ENCODE measurements at places on chromosomes 1 and 21.

DNA sequence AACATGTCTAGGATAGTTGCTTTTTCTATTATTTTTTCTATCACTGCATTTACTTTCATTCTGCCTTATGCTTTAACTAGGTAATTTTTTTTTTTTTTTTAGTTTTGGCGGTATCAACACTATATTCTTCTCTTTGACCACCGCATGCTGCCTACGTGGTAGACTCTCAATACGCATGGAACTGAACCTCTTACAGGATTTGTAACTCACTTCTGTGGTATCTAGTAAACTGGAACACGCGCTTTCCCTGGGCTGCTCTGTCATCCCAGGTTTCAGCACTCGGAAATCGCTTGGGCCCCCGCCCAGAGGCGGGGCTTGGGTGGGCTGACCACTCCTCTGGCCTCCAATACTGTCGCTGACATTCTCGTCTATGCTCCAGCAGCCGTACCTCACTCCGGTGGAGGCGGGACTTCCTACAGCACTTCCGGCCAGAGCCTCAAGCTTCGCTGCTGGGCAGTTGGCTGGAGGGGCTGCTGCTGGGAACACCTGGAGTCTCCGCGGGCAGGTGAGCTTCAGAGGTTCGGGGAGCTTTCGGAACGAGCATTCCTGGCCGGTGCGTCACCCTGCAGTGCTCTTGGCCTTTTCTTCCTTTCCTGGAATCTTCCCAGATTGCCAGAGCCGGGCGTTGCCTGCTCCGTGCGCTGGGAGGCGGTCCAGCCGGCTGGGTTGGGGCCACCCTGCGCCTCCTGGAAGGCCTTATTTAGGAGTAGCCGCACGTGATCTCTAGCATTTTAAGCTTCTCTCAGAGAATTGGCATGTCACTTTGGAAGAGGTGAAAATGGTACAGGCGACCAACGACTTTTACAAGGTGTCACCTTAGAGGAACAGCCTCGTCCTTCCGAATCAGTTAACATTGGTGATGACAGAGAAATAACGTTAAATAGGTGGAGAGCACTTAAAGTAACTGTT lies at the start of gene TBCE:
TSS of gene TBCE (plus strand) at position 428 of the 909 bp plus-strand sequence. CDS start 12,623 bp downstream, outside the sequence.
- DNase-seq = peak; percentile 91

GRCh38 chr1:19762175-19762779 lies 37.4 kb downstream of the TMCO4 start:
- DNase-seq = no peak

GRCh38 chr1:64203420-64203819 lies at the start of gene UBE2U:
Gene UBE2U, plus strand, starts transcription at chr1:64203623. Its CDS starts 428 bp downstream, at chr1:64204051.
- DNase-seq = no peak

- no peak for DNase-seq
Observed at GRCh38 chr1:33336580-33336979, 15.7 kb upstream of the A3GALT2 start.

DNA sequence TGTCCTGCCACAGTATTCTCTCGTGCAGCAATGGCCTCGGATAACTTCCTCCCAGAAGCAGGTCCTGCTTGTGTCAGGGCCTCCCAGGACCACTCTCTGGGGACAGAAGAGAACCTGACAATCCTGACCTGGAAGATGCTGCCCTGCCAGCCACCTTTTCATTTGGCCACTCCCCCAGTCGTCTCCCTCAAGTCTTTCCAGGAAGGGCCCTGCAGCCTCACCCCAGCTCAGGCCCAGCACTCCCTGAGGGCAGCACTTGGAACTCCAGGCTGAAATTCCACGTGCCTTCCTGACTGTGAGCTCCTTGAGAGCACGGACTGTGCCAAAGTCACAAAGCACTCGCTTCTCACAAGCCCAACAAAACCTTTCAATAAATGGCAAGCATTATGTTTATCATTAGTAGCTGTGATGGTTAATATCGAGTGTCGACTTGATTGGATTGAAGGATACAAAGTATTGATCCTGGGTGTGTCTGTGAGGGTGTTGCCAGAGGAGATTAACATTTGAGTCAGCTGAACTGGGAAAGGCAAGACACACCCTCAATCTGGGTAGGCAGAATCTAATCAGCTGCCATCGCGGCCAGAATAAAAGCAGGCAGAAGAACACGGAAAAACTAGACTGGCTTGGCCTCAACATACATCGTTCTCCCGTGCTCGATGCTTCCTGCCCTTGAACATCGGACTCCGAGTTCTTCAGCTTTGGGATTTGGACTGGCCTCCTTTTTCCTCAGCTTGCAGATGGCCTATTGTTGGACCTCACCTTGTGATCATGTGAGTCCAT lies 2.3 kb upstream of the CLEC20A start:
- DNase-seq = no peak

GRCh38 chr1:247177755-247178154 lies 5.9 kb upstream of the ZNF124 start:
- DNase-seq = no peak

GRCh38 chr21:28821276-28822122 lies 171.2 kb downstream of the LTN1 start:
- DNase-seq = no peak

GRCh38 chr1:89922911-89923310 lies 72.0 kb upstream of the ZNF326 start:
- DNase-seq = no peak

DNA sequence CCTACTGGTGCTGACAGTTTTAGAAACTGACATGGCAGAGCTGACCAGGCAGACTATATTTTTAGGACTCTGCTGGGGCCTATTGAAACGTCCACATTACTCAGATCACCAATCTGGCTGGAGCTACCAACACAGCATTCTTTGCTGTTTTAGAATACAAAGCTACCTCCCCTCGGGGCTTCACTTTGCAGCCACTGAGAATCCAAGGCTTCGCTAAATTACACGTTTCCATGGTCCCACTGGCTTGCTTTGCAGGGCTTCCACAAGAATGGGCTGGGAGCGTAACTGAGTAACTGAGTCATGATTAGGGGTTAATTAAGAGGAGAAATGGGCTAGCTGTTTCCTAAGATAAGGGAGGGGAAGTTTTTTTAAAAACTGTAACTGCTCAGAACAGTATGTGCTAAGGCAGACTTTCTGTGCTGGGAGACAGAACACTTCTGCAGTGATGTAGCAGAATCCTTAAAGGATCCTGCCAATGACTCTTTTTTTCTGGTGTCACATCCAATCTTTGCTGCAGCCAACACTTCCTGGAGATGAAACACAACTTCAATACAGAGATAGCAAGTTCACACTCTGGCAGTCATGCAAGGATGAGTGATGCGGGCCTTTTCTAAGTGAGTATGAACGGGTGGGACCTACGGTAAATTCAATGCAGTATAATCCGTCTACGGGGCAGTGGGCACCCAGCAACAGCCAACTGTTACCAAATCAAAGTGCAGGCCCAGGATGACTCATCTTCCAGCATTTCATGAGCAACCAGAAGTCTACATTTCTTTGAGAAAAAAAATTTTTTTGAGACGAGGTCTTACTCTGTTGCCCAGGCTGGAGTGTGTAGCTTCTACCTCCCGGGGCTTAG lies 21.5 kb downstream of the NDUFS5 start:
- no peak for DNase-seq

DNA sequence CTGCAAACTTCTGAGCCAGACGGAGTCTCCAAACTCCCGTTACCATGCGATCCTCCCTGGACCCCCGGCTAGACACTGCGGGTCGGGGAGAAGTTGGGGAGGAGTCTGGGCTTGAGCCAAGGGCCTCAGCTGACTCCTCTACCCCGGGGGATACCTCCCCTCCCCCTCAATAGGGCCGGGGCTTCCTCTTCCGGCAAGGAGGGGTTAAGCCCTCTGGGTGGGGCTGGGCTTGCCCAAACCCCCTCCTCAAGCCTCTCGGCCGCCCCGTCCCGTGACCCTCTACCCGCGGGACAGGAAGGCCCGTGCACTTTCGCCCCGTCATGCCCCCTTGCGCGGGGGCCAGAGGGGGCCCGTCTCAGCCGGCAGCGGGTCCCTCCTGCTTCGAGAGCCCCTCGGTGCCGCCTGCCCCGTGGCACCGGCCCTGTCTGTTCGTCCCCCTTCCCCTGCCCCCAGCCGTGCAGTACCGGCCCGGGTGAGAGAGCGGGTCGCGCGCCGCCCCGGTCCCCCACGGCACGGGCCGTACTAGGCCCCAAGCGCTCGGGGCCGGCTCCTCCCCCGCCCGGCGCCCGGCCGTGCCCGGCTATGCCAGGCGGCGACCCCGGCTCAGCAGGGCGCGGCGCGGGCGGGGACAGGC lies 652 bp downstream of the ARL8A start:
- DNase-seq = no peak

DNA sequence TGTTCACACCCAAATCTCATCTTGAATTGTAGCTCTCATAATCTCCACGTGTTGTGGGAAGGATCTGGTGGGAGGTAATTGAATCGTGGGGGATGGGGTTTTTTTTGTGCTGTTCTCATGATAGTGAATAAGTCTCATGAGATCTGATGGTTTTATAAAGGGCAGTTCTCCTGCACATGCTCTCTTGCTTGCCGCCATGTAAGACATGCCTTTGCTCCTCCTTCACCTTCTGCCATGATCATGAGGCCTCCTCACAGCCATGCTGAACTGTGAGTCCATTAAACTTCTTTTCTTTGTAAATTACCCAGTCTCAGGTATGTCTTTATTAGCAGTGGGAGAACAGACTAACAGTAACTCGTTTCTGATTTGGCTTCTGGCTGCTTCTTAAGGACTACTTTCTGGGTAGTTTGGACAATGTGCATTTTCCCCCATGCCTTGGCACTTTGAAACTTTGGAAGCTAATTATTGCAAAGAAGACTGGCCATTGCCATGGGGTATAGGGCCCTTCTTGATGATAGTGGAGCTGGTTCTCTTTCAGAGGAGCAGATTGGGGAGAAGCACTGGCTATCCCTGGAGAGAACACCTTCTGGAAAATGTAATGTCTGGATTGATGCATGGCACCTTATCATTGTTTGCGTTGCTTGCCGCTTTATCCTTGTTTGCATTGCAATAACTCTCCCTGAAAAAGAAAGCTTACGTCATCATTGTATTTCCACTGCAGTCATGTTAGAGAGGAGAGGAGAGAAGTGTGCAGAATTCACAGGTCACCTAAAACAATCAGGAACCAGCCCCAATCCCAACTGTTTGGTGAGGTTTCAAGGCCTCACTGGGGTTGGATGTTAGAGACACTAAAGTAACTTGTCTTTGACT lies 5.9 kb downstream of the CNIH3 start:
- DNase-seq = no peak

DNA sequence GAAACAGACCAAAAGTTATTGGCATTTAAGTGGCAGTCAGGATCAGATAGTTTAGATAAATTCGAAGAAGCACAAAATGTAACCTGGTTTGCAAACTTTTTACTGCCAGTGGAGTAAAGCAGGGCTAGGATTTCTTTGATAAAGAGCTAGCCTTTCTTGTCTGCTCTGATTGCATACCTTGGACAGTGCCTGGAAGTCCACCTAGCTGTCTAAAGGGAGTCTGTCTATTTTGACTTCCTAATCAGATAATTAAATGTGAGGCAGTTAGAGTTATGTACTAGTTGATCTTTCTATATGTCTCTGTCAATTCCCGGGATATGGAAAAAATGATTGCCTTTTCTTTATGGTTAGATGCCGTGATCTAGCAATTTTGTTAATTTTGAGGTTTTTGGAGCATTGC lies 4.1 kb downstream of the GPSM2 start:
- no peak for DNase-seq

DNA sequence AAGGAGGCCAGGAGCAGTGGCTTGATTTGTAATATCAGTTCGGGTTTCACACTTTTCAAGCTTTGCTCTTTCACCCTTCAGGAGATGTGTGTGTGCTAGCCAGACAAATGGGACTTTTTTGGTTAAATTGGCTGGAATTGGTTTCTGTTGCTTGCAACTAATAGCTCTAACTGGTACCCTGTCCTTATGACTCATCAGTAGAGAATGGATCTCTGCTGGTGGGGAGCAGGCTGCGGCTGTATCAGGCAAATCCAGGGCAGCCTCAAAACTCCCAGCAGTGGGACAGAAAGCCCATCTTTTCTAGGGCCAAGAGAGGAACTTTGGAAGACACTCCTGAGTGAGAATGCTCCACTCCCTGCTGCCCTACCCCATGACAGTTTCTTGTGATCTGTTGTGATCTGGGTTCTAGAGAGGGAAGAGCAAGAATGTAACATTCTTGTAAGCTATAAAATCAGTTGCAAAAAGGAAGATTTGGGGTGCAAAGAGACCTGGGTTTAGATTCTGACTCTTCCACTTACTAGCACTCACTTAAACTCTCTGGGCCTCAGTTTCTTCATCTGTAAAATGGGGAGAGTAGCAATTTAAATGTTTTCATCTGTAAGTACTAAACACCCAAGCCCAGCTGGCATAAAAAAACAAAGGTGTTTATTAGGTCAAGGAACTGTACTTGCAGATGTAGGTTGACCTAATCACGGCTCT lies 257.0 kb upstream of the TMEM51 start:
- no peak for DNase-seq

- no peak for DNase-seq
Observed at GRCh38 chr1:234666761-234667160, 56.8 kb upstream of the IRF2BP2 start.

GRCh38 chr21:32089766-32090165 lies 189.1 kb downstream of the MIS18A start:
- DNase-seq = no peak

DNA sequence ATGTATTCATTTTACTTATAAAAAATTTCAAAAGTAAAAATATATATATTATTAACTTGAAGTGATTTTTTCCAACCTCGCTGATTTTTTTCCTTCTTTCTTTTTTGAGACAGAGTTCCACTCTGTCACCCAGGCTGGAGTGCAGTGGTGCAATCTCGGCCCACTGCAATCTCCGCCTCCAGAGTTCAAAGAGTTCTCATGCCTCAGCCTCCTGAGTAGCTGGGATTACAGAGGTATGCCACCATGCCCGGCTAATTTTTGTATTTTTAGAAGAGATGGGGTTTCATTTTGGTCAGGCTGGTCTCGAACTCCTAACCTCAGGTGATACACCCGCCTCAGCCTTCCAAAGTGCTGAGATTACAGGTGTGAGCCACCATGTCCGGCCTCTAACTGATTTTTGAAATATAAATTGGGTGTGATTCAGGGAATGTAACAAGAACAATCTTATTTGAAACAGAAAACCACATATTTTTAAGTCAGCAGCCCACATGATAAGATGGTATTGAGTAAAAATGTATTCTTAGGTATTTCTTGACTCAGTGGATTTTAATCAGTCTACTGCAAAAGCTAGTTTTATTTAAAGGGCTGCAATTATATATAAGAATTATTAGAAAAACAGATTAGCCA lies 30.0 kb downstream of the ZBTB8B start:
- DNase-seq = no peak

DNA sequence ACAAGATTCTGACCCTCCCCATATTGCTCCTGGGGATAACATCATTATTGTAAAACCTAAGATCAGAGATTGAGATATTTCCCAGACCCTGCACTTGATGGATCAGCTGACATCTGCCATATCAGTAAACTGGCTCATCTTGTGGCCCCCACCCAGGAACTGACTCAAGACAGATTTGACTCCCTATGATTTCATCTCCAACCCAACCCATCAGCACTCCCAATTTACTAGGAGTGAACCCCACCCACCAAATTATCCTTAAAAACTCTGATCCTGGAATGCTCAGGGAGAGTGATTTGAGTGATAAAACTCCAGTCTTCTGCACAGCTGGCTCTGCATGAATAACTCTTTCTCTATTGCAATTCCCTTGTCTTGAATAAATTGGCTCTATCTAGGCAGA lies 6.1 kb upstream of the CLCC1 start:
- no peak for DNase-seq
